Central memory CD4-positive, alpha-beta T cell (primary cell): ENCODE measurements at places on chromosomes 3 and 15.

- DNase-seq: peak; percentile 10
Observed at GRCh38 chr3:143119974-143120715, 574 bp downstream of the CHST2 start.

GRCh38 chr3:46629551-46630517 lies 17.5 kb downstream of the FAM240A start:
- DNase-seq: peak; percentile 60

GRCh38 chr3:128805772-128806171 lies 73.6 kb upstream of the ACAD9 start:
- no peak for DNase-seq

- no peak for DNase-seq
Observed at GRCh38 chr3:60588806-60589205, 662.4 kb downstream of the FHIT start.

GRCh38 chr15:69105451-69105985 lies 54.9 kb upstream of the GLCE start:
- no peak for DNase-seq

DNA sequence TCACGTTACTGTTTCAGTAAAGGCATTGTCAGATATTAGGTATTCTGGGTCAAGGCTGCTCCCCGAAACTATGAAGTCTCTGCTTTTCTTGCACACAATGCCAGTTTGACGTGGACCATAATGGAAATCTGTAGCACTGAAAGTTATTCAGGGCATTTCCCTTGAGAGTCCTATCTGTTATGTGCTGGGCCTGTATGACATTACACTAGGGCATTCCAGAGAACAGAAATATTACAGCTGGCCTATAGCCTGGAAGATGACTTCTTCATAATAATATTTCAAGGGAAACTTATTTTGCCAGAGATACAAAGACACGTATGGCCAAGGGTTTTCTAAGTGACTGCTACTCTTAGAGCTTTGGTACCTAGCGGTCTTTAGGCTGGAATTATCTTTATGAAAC lies 613.6 kb upstream of the CBLB start:
- DNase-seq: no peak

- no peak for DNase-seq
Observed at GRCh38 chr3:39232859-39233258, 40.5 kb upstream of the XIRP1 start.

- DNase-seq: peak; percentile 60
Observed at GRCh38 chr3:13495921-13496723, 16.0 kb downstream of the HDAC11 start.

DNA sequence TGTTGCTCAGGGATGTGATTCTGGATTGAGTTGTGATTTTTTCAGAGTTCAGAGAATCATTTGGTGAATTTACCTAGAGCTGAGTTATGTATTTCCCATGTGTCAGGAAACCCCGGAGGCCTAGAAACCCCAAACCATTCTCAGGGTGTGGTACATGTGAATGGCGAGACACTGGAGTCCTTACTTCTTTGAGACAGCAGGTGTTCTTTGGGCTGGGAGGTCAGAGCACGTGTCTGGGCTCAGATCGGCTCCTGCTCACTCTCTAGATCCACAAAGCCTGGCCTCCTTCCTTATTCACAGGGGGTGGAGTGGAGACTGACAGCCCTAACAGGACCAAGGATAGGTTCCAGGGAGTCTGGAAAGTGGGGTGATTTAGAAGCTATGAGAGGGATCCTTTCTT lies 145.8 kb downstream of the CHDH start:
- no peak for DNase-seq

DNA sequence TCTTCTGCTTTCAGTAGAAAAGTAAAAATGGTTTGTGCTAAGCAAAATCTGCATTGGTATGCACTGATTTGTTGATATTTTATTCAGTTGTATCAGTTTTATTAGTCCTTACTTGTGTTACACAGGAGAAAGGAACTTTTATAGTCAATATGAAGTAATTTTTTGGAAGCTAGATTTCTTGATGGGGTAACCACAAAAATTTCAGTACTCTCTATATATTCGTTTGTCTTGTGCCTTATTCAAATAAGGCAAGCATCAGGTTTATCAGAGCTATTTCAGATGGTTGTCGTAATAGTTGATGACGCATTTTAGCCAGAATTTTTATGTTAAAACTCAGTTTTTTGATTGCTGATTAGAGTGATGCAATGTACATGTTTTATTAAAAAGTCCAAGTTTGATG lies 50.7 kb upstream of the NIPA1 start:
- DNase-seq: no peak

GRCh38 chr3:194284351-194284750 lies 66.8 kb downstream of the CPN2 start:
- no peak for DNase-seq

GRCh38 chr3:157857440-157857839 lies 248.8 kb downstream of the SHOX2 start:
- no peak for DNase-seq

DNA sequence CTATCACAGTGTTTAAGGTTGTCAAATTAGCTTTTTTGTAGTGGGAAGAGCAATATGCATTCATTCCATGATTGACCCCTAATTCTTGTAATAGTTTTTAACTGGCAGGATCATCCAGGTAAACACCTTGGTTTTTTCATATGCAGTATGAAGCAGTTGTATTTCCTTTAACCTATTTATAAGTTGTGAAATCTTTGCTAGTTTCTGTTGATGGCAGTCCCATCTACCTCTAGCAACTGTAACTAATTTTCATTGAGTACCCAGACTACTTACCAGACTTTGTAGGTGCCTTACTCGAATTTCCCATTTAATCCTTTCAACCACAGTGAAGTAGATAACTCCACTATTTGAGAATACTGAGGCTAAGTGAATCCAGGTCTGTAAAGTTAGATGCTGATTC lies 6.1 kb downstream of the FXR1 start:
- no peak for DNase-seq

DNA sequence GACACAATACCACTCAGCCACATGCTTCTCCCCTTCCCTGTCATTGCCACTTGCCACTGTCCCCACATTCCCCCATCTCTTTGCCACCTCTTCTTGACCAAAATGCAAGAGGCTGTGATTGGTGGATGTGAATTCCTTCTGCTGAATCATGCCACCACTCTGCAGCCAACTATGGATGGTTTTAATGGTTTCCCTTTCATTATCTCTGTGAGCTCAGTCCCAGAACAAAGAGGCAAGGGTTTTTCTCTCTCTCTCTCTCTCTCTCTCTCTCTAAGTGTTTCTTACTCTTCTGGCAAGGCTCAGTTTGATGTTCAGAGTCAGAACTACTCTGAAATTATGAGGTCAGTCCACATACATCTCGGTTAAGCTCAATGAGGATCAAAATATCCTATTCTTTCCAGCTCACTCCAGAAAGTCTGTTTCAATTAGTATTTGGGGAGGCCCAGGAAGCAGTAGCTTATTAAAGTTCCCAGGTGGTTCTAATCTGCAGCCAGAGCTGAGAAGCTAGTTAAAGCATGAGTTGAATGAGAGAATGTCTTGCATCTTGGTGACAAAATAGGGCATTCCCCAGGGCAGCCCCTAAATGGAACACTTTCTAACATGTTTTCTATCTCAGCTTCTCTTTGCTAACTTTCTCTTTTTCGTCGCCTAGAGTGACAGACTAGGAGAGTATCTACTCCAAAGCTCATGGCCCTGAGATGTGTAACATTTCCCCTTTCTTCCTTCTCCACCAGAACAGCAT lies 8.5 kb upstream of the ILDR1 start:
- DNase-seq: no peak

DNA sequence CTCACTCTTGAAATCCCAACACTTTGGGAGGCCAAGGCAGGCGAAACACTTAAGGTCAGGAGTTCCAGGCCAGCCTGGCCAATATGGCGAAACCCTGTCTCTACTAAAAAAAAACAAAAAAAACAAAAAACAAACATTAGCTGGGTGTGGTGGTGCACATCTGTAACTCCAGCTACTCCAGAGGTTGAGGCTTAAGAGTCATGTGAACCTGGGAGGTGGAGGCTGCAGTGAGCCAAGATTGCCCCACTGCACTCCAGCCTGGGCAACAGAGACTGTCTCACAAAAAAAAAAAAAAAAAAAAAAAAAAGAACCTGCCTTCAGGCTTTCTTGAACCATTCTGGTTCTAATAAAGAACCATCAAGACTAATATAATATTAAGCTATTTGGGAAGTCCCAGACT lies 16.5 kb downstream of the ARPP19 start:
- no peak for DNase-seq

- no peak for DNase-seq
Observed at GRCh38 chr3:50447290-50447840, 56.1 kb downstream of the CACNA2D2 start.

- DNase-seq: peak; percentile 89
Observed at GRCh38 chr15:76905013-76905839, at the start of gene SCAPER. SCAPER (minus strand) TSS chr15:76905340; CDS start chr15:76883817, 21,523 bp downstream.

DNA sequence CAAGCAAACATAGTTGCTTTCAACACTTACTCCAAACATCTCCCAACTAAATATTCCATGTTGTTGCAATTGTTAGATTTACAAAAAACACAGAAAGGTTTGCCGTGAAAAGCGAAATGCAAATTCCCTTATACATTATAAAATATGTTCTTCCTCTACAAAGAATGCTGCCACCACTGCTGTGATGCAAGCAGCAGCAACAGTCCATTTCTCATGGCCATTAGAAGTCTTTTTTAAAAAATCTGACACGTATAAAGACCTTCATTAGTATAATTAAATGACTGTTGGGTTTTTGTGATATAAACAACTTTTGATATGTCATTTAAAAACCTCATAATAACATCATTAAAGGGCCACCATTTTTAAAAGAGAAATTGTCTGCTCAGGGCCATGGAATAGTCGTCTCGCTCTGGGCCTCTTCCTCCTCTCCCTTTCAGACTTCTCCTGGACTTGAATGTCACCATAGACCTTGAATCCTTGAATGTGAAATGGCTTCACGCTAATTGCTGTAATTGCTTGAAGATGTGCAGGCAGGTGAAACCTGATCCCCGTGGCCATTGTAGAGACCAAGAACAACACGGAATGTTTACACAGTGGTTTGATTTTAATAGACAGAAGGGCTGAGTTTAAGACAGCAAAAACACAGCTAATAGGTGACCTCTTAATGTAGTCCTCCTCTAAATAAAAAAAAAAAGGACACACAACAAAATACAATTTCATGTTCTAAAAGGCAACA lies 450.4 kb downstream of the FOXP1 start:
- no peak for DNase-seq

DNA sequence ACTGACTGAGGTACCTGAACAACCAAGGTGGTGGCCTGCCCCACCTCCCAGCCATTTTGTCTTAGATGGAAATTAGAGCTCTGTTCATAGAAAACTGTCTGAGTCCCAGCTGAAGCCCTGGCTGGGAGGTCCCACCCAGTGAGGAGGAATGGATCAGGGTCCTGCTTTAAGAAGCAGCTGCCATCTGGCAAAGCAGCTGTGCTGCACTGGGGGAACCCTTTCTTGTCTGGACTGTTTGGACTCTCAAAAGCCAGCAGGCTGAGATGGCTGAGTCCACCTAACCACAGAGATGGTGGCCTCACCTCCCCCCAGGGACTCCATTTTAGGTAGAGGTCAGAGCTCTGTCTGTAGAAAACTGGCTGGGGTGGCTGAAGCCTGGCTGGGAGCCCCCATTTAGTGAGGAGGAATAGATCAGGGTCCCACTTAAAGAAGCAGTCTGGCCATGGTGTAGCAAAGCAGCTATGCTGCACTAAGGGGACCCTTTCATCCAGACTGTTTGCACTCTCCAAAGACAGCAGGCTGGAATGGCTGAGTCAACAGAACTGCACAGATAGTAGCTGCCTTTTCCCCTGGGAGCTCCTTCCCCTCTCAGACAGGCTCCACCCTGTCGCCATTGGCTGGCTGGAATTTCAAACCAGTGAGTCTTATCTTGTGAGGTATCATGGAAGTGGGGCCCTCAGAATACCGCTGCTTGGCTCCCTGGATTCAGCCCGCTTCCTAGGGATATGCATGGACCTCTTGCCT lies 116.9 kb downstream of the EPHA6 start:
- DNase-seq: no peak

DNA sequence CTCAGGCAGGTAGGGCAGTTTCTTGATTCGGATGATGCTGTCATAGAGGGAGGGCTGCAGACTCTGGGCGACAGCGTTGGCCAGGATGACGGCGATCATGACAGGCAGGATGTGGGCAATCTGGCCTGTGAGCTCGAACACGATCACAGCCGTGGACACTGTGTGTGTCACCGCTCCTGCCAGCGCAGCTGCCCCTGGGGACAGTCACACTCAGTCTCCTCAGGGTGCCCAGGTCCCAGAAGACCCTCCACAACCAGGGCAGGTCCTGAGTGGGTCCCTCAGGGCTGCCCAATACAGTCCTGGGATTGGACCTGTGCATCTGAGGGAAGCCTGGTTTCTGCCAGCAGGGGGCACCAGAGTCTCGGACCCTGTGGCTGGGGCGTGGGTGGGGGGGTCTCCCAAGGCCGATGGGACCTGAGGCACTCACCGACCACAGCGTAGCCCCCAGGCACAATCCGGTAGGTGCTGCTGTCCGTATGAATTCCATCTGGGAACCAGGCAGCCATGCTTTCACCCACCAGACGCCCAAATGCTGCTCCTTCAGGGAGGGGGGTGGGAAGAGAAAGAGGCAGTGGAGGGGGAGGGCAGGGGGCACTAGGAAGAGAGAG lies 7.2 kb downstream of the CLCN2 start:
- DNase-seq: peak; percentile 28

DNA sequence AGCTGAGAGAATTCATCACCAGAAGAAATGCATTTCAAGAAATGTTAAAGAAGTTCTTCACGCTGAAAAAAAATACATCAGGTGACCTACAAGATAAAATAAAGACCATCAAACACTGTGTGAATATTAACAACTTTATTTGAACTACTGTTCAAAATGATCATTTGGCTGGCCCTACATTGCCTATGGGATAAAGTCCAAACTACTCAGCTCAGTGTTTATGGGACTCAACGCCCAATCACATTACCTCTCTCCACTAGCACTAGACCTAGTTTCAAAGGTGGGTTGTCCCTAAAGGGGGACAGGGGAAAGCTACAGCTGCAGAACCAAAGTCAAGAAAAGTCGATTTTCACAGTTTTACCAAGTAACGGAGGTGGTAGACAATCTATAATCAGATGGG lies 62.0 kb downstream of the DLG1 start:
- DNase-seq: no peak

- DNase-seq: no peak
Observed at GRCh38 chr3:59884409-59884808, 834.6 kb upstream of the CFAP20DC start.

DNA sequence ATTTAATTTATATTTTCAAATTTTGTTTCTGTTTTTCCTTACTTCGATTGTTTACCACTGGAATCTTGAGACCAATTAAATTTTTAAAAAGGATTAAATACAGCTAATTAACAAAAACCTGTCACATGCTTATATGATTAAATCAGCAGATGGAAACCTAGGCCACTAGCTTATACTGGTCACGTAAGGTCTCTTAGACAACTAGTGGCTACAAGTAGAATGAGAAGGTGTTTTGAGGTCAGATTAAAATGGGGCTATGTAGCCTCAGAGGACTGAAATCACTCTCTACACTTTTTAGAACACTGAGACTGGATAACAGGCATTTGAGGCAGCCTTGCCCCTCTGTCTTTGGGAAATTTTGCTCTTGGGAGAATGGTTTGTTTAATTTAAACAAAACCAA lies 246.5 kb upstream of the ONECUT1 start:
- no peak for DNase-seq

GRCh38 chr15:29064731-29065130 lies 179.0 kb downstream of the APBA2 start:
- no peak for DNase-seq

- no peak for DNase-seq
Observed at GRCh38 chr3:10968401-10968800, 24.1 kb upstream of the SLC6A1 start.

GRCh38 chr3:97736928-97737327 lies 27.6 kb upstream of the ARL6 start:
- DNase-seq: no peak

- no peak for DNase-seq
Observed at GRCh38 chr3:193826159-193826795, 233.3 kb downstream of the OPA1 start.
